ENCODE measurements at places on chromosomes 3 and 15.

DNA sequence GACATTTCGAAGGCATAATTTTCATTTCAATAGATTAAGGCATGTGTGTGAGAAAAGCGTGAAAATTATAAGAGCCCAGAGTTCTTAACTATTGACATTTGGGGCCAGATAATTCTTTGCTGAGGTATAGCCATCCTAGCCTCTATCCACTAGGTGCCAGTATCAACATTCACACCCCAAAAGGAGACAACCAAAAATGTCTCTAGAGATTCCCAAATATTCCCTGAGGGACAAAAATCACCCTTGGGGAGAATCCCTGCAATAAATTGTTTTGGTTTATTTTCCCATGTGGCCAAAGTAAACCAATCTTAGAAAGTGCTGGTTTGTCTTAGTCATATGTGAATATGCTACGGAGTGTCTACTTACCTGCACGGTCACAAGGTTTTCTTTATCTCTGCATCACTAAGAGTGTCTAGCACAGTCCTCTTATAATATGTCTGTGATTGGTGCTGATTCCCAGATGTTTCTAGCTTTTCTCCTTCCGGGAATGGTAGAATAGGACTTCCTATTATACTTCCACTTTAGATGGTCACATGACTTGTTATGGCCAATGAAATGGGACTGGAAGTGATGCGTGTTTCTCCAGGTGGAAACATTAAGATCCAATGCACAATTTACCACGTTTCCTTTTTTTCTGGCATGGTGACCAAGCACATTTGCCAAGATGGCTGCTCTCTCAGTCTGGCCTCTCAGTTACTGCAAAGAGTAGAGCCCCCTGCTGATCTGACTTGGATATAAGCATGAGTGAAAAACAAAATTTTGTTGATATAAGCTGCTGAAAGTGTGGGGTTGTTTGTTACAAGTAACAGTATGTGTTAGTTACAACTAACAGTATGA lies 8.0 kb upstream of the KBTBD8 start:
- peak; percentile 11 for DNase-seq

DNA sequence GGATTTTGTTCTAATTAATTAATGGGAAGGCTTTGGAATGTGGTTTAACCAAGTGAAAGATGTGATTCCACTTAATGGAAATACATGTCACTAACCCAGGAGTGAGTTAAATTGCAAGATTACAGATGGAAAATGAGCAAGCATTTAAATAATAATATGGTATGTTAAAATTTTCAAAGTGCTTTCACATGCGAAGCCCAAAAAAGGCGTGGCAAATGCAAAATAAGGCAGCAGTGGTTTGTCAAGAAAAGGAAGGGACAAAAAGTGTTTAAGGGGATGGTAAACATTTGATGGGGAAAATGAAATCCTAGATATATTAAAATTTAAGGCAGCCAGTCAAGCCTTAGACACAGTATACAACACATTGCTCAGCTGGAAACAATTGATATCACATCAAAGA lies 2.9 kb downstream of the TICRR start:
- no peak for DNase-seq

GRCh38 chr3:89859757-89860156 lies 752.3 kb downstream of the EPHA3 start:
- no peak for DNase-seq

- no peak for DNase-seq
Measured at GRCh38 chr3:72185549-72186399, 400.8 kb upstream of the PROK2 start.

DNA sequence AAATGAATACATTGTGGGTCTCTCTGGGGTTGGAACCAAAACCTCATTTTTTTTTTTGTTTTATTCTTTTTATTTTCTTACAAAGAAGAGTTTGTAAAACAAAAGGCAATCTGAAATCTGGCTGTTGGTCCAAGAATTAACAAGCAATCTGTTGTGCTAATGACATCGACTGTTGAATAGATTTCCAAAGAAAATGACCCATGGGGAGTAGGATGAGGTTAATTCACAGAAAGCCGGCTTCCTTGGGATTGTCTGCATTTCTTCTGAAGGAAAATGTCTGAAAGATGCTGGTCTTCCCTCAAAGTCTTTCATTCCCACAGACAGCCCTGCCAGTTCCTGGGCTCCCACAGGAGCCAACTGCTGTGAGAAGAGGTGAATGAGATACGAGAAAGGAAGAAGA lies 92.9 kb downstream of the LRRC3B start:
- no peak for DNase-seq

DNA sequence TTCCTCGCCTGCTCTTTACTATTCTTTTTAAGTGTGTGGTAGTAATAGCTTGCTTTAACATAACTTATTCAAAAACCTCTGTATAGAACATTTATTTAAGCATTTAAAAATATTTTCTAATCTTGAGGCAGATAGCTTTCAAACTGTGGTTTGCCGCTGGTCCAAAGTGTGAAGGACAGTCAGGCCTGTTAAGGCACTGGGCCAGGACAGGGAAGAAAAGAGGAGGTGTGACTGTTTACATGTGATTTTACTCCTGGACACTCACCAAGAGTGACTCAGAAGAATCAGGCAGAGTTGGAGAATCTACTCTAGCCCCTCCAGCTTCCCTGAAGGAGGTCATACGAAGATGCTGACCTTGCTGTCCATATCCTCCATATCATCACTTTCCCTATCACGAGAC lies 44.7 kb downstream of the CEP152 start:
- no peak for DNase-seq

DNA sequence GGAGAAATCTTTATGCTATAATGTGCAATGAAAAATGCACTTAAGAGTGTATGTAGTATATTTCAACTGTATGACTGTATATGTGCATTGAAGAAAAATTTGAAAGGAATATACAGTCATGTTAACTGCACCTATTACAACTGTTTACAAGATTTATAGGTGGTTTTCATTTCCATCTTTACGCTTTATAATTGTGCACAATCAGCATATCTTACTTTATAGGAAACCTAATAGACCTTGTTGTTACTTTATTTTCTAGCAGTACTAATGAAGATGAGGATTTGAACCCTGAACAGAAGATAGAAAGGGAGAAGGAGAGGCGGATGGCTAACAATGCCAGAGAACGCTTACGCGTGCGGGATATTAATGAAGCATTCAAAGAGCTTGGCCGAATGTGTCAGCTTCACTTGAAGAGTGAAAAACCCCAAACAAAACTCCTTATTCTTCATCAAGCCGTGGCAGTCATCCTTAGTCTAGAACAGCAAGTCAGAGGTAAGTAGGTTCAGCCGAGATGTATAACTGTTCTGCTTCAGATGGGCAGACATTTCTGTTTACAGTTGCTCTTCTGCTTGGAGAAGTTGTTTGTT lies 103.4 kb upstream of the CGNL1 start:
- DNase-seq, result no peak

- DNase-seq, result no peak
Measured at GRCh38 chr3:108131475-108132134, 40.8 kb upstream of the CD47 start.

- no peak for DNase-seq
Measured at GRCh38 chr3:98764472-98764884, 1.3 kb downstream of the ST3GAL6 start.

- peak; percentile 48 for DNase-seq
Measured at GRCh38 chr3:38374221-38374620, 27.6 kb downstream of the XYLB start.

DNA sequence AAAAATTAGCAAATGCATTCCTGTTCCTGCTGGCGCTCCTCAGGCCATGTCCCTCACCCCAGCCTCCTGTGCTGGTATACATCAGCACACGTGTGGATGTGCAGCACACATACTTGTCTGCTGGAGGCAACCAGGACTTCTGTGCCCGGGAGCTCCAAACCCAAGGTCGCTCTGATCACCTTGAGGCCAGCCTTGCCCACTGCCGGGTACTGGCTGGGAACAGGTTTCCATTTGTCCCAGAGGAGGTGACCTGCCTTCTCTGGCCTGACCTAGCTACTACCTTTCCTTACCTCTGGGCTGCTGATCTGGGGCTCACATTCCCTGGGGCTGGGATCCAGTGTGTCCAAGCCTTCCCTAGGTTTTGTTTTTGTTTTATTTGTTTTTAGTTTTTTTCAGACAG lies 12.1 kb downstream of the PRKCD start:
- no peak for DNase-seq

DNA sequence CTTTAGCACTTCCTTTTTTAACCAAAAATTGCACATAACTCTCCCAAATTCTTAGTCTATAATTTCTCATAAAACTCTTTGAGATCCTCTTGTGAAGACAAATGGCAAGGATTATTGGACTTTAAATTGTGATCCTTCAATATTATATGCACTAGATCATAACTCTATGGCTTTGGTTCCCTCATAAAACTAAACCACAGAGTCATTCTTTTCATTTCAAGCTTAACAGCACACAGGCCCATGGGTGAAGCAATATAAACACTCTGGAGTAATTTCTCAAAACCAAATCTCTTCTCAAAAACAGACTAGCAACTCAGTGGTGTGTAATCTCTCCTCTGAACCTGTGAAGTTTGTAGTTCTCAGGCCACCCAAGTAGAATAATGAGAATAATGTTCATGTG lies 171.0 kb upstream of the NECTIN3 start:
- no peak for DNase-seq

GRCh38 chr3:105613120-105613519 lies 246.4 kb downstream of the ALCAM start:
- no peak for DNase-seq
